ENCODE measurements at places on chromosomes 13 and 19.
A peak's percentile ranks its signal among the peaks of the same experiment; 100 is the strongest.

DNA sequence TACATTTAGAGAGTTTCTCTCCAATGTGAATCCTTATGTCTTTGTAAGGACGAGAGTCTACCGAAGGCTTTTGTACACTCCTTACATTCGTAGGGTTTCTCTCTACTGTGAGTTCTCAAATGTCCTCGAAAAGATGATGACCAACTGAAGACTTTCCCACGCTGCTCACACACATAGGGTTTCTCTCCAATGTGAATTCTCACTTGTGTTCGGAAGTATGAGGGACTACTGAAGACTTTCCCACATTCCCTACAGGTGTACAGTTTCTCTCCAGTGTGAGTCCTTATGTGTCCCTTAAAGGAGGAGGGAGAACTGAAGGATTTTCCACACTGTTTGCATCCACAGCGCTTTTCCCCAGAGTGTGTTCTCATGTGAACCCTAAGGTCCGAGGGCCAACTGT lies 4.0 kb upstream of the ZNF57 start:
- DNase-seq = no peak

DNA sequence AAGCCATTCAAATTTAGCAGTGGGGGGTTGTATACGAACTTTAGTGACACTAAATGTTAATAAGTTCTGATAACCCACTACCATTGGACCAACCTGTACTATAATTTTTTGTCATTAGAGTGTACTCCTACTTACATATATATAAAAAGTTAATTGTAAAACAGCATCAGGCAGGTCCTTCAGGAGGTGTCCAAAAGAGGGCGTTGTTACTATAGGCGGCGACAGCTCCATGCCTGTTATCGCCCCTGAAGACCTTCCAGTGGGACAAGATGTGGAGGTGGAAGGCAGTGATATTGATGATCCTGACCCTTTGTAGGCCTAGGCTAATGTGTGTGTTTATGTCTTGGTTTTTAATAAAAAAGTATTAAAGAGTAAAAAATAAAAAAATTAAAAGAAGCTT lies 27.5 kb downstream of the SPRYD7 start:
- no peak for DNase-seq

- peak; percentile 41 for DNase-seq
Observed at GRCh38 chr19:39401549-39402345, 4.9 kb upstream of the ZFP36 start.

- no peak for DNase-seq
Observed at GRCh38 chr19:17243211-17243829, 2.4 kb downstream of the NR2F6 start.

DNA sequence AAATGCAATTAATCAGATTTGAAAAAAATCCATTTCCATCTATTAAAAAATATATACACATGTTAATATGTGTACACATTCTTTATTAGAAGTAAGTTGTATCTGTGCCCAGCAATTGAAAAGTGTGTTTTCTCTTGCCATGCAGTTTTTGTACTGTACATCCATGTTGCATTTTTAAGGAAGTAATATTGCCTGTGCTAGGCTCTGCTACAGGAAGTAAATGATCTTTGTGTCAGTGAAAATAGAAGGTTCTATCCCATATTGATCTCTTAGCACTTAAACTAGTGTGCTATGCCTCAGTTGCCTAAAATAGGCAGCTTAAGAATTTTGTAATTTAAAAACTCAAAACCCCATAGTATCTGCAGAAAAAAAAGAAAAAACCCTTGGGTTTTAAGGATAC lies 122.5 kb downstream of the CDK8 start:
- DNase-seq = no peak

DNA sequence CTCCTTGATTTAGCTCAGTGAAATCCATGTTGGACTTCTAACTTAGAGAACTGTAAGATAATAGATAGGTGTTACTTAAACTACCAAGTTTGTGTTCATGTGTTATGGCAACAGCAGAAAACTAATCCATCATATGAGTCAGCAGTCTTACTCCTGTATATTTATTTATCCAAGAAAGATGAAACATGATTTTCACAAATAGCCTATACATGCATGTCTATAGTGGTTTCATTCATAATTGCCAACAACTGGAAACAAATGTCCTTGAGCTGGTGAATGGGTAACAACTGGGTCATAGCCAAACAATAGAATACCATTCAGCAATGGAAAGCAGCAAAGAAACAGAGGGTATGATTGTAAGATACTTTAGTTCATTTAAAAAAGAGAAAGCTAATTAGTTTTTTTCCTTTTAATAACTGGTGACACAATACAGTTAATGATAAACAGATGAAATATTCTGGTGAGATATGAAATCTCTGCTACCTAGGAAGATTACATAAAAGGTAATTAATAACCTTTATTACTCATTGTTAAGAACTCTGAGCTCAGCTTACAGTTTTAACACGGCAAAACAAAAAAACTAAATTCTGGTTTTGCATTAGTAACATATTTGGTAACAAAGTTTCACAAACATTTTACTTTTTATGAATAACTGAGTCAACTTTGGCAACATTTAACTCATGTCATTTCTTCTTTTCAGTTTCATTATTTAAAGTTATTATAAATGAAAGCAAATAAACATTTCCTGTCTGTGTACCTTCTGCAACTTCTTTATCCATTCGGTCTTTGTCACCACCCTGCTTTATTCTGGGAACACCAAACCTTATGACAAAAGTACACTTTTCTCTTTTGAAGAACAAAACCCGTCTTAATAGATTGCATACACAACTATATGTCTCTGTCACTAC lies 181.3 kb downstream of the LIG4 start:
- no peak for DNase-seq

DNA sequence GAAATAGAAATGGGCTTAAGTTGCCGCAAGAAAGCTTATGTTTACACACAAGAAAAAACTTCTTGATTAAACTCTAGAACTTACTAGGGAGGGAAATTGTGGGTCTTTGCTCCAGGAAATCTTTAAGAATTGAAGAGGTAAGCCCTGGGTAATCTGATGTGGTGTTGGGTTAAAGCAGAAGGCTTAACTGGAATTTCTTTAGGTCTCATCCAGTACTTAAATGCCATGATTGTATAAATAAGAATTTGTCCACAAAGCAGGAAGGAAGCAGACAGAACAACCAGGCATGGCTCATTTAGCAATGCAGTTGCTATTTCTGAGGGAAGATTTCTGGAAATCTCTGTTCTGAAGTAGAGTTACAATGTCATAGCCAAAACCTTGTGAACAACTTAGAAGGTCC lies 360.4 kb downstream of the KLF5 start:
- DNase-seq = no peak

GRCh38 chr13:41812851-41813250 lies 148.1 kb downstream of the VWA8 start:
- no peak for DNase-seq

- DNase-seq = no peak
Observed at GRCh38 chr13:98521461-98522247, 55.3 kb downstream of the STK24 start.

GRCh38 chr13:39847336-39847735 lies 191.9 kb downstream of the COG6 start:
- DNase-seq = no peak

DNA sequence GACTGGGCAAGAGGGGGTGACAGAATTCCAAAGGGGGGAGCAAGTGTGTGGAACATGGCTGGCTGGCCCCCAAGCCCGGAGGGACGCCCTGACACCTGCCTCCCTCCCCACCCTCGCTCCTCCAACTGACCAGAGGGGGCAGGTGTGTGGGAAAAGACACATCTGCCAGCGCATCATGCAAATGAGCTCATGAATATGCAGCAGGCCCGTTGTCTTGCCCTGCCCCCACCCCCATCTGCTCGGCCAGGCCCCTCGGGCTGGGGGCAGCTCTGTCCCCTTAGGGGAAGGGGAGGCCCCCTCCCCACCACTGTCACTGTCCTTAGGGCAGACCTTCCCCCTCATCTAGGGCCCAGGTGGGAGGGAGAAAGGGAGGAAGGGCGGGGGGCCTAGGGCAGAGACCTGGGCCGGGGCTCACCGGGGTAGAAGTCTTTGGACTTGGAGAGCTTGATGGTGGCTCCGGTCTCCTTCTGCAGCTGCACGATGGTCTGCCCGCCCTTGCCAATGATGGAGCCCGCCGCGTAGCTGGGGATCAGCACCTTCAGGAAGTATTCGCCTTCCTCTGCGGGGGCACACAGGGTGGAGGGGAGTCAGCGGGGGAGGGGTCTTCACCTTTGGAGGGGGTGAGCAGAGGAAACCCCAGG lies 12.9 kb downstream of the NOVA2 start:
- DNase-seq = no peak

GRCh38 chr13:57443494-57443893 lies 188.1 kb upstream of the PCDH17 start:
- no peak for DNase-seq

GRCh38 chr19:2555422-2556220 lies 79.7 kb downstream of the GADD45B start:
- no peak for DNase-seq

DNA sequence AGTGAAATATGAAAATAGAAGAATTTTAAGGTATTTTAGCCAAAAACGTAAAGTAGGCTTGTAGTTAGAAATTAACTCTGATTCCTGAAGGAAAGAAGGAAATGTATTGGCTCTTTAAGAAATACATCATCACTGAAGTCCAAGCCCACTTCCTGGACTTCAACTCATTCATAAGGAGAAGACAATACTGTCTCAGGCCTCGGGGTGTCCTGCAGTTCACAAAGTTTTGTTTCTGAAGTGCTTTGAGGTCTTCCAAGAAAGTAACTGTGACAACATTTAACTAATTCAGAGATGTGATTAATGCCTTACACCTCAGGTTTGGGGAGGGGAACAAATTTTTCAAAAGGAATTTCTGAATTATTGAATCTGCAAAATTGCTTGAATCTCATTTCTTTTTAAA lies 65.8 kb upstream of the STARD13 start:
- no peak for DNase-seq

DNA sequence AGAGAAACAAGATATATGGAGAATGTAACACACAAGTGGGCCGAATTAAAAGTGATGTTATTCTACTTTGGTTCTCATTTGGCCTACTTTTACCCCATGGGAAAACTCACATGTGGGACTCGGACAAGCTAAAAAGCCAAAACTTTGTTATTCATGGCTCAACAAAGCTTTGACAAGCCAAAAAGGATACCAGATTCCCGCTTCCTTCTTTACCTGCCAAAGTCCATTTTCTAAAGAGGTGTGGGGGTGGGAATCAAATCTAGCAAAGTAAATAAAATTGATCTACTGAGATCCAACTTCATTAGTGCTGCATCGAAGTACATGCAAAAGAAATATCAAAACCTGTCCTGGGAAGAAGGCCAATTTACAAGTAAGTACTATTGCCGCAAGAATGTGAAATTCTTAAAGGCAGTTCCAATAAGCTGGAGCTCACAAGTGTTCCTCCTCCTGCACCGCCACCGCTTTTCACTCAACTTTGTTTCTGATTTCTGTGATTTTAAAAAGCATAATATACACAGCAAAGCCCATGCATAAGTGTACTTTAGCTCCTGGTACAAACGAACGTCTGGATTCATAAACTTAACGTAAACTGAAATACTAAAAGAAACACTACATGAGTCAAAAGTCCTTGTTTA lies 1.1 kb downstream of the LNX2 start:
- no peak for DNase-seq

DNA sequence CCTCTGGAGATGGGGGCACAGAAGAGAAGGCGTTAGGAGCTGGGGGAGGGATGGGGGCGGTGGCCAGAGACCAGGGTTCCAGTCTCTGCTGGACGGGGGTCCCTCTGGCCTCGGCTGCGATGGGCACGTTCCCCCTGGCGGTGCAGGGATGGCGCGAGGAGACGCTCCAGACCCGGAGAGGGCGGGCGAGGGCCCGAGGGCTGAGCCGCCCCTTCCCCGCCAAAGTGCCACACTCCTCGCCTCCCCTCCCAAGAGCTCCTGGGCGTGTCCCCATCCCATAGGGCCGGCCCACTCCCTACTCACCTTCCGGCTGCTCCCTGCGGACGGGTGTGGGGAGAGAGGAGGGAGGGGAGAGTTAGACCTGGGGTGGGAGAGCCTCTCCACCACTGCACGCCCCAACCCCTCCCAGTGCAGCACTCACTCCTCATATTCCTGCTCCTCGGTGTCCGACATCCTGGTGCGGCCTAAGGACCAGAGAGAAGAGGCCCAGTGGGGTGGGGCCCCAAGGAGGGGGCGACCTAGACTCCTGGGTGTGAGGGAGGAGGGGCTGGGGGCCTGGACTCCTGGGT lies 2.2 kb downstream of the TNNT1 start:
- no peak for DNase-seq

GRCh38 chr19:4059453-4059871 lies 7.2 kb downstream of the ZBTB7A start:
- DNase-seq = no peak

GRCh38 chr19:18939922-18940768 lies 872 bp downstream of the HOMER3 start:
- DNase-seq = peak; percentile 60

- DNase-seq = no peak
Observed at GRCh38 chr19:28882818-28883217, 330.1 kb downstream of the UQCRFS1 start.

GRCh38 chr13:48401480-48401879 lies 11.4 kb downstream of the LPAR6 start:
- DNase-seq = no peak

DNA sequence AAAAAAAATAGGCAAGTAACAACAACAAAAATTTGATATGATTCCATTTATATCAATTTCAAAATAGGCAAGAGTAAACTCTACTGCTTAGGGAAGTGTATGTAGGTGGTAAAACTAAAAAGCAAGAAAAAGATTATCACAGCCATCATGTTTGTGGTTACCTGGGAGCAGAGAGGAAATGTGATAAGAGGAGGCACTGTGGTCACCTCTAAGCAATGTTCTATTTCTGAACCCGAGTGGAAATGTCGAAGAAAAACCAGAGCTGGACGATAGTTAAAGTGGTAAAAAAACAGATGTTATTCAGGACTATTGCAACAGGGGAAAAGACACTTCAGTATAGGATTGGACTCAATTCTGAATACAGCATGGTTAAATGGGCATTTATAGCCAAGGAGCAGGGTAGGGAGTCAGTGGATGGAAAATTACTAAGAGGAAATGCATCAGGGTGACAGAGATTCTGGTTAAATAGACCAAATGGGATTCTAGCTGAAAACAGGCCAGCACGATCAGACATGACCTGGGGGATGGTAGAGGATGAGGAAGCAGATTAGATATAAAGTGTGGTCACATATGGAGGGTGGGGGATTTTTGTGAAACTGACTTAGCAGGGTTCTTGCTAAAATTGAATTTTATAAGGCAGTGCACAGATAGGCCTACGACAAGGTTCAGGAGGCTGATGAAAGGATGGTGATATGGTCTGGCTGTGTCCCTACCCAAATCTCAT lies 6.0 kb upstream of the TEX30 start:
- DNase-seq = no peak
